ENCODE measurements at places on chromosomes 3 and 15.

GRCh38 chr3:149954812-149955211 is 15.9 kb downstream of the PFN2 start:
- no peak for DNase-seq

DNA sequence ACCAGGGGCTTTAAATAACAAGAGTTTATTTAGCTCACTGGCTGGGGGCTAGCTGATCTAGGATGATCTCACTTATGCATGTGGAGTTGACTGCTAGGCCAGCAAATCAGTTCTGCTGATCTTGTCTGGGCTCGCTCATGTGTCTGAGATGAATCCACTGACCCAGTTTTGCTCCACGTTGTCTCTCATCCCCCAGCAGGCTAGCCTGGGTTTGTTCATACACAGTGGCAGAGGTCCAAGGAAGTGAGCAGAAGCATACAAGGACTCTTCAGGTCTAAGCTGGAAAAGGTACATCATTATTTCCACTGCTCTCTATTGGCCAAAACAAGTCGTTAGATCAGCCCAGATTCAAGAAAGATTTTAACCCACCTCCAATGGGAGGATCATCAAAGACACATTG is 238.0 kb downstream of the PLCL2 start:
- no peak for DNase-seq

GRCh38 chr15:40872791-40873693 is 992 bp downstream of the RHOV start:
- no peak for DNase-seq

DNA sequence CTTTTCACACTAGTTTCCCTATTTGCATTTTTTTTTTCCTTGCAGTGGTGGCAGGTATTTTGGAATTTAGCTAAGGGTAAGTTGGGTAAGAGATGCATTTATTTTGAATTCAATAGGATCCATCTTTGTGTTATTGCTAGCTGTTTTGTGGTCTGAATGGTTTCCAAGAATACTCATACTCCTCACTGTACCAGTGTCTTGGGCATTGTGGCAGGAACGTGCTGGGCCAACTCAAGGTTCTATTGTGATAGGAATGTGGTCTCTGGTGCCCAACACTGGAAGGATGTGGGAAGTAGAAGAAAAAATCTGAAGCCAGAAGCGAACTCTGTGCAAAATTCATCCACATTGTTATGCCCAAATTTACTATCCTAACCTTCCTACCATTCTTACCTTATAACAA is 135.6 kb downstream of the RBMS3 start:
- no peak for DNase-seq

GRCh38 chr3:187040516-187041361 is 98.6 kb downstream of the RPL39L start:
- DNase-seq: no peak

DNA sequence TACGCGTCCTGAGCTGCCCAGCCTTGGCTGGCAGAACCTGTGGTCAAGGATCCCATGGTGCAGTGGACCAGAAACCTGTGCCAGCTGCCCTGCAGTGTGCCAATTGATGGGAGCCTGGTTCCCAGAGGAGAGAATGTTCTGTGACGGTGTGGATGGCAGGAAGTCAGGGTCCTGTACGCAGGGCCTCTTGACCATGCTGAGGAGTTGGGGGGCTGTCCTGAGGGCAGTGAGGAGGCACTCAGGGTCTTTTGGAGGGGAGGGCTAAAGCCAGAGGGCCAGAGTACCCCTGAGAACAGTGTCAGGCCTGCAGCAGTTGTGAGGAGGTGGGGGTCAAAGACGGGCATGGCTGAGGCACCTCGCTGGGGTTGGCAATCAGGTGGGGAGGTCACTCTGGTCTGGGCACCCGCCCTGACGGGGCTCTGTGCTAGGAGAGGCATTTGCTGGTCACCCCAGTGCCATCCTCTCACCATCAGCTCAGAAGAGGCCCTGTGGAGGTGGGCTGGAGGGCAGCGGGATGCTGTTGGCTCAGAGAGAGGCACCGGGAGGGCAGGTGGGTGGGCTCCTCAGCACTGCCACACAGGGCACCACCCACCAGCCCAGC is 61.0 kb downstream of the SCN5A start:
- no peak for DNase-seq

GRCh38 chr3:19173945-19174344 is 25.6 kb downstream of the KCNH8 start:
- DNase-seq: no peak

DNA sequence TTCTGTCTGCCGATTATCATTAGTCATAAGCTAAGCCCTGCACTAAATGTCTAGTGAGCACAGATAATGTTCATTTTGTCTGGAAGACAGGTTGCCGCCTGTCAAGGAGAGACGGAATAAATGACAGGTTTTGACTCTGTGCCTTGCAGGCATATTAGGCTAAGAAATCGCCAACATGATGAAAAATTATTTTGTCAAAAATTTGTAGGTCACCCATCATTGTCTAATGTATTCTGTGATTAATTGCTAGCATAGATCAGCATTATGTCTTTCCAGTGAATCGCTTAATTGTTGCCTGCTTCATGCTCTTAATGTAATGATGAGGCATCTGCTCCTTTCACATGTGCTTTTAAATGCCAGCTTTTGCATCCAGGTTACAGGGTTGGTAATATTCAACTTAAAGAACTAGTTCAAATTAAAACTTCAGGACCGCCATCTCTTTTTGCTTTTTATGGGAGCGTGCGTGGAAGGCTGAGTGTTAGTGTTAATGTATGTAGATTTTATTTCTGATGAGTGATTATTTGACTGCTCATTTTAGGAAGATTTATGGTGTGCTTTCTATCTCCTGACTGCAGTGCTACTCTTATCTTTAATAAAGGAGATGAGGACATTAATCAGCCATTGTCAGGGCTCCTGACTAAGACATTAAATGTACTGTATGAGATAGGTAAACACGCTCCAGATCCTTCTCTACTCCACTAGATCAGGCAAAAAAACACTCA is 120.8 kb upstream of the MEIS2 start:
- no peak for DNase-seq

Data from DND-41 (cell line).